CD4-positive, alpha-beta T cell treated with Interleukin-4 for 1 hour (primary cell): ENCODE measurements at places on chromosomes 16 and 17.

DNA sequence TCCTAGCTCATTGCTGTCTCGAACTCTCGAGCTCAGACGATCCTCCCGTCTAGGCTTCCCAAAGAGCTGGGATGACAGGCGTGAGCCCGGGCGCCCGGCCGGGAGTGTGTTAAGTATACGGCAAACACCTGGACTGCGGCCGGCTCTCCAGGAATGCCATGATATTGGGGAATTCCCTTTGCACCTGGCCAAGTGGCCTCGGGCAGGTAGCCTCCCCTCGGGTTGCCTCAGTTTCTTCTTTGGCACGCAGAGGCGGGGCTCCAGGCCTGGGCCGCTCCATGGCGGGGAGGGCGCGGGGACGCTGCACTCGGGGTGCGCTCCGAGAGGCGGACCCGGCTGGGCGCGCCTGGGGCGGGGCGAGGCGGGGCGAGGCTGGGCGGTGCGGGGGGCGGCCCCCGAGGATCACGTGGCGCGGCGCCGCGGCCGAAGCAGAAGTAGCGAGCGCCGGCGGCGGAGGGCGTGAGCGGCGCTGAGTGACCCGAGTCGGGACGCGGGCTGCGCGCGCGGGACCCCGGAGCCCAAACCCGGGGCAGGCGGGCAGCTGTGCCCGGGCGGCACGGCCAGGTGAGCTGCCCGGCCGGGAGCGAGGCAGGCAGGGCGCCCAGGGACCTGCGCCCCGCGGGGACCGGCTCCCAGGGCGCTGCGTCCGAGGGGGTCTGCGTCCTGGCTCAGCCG is at the start of gene PLCG2:
PLCG2 (plus strand) TSS at position 431 of the 675 bp plus-strand sequence. CDS start 6,699 bp downstream, outside the sequence.
- DNase-seq = peak; percentile 73

DNA sequence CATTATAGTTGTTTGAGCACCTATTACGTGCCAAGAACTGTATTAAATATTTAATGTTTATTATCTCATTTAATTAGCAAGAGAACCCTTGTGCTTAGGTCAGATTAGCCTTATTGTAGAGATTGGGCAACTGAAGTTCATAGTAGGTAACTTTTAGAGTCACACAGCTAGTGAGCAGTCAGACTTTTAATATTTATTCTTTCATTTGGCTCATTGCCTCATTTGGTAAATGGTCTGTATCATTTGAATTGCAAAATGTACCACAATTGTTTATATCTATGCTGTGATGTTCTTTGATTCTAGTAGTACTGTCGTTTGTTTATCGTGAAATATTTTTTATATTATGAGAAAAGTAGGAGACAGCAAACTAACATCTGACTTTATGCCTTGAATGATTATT is 7.6 kb downstream of the CLTC start:
- DNase-seq = no peak

GRCh38 chr16:75236232-75236631 is 15.2 kb downstream of the BCAR1 start:
- DNase-seq = no peak

- no peak for DNase-seq
Observed at GRCh38 chr16:72989579-72990551, 58.1 kb downstream of the ZFHX3 start.

GRCh38 chr17:2983255-2983654 is 80.2 kb downstream of the OR1D5 start:
- DNase-seq = no peak

- no peak for DNase-seq
Observed at GRCh38 chr17:8029121-8029520, 9.7 kb upstream of the ALOX15B start.

GRCh38 chr16:78372277-78372676 is 272.8 kb downstream of the WWOX start:
- DNase-seq = no peak

- DNase-seq = no peak
Observed at GRCh38 chr17:67050471-67051154, 6.3 kb downstream of the CACNG1 start.

GRCh38 chr16:54430491-54431030 is 144.0 kb upstream of the IRX3 start:
- DNase-seq = no peak
